ENCODE measurements at places on chromosomes 2 and 18.

GRCh38 chr2:181304011-181304844, 153.0 kb upstream of the ITGA4 start:
- no peak for DNase-seq

DNA sequence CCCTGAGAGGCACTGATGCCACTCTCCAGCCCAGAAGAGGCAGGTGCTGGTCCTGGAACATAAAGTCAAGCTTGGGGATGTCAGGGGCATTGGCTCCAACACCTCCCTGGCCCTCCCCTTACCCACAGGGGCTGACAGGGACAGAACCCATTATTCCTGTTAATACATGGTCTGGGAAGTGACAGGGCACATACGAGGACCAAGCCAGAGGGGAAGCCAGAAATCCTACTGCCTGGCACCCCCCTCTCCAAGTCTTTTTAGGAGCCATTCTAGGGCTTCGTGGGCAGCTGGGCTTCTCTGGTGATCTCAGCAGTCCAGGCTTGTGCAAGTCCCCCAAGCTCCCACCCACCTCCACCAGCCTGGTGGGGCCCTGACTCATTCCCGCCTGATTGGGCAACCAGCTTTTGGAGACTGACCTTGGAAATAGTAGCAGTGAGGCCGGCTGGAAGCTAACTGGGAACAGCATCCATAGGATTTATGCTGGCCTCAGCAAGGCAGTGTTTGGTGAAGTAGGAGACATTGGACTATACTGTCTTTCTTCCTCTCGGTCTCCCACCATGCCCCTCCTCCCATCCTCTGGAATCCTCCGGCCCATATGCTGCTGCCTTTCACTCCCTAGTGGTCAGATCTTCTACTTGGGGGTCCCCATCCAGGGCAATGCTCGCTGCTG, 86.4 kb upstream of the HK2 start:
- DNase-seq: no peak

- no peak for DNase-seq
Measured at GRCh38 chr2:228690681-228691080, 509.2 kb upstream of the SPHKAP start.

GRCh38 chr18:75694292-75694691, 266.8 kb upstream of the SMIM21 start:
- no peak for DNase-seq

- no peak for DNase-seq
Measured at GRCh38 chr2:209533391-209533790, 109.5 kb downstream of the MAP2 start.

DNA sequence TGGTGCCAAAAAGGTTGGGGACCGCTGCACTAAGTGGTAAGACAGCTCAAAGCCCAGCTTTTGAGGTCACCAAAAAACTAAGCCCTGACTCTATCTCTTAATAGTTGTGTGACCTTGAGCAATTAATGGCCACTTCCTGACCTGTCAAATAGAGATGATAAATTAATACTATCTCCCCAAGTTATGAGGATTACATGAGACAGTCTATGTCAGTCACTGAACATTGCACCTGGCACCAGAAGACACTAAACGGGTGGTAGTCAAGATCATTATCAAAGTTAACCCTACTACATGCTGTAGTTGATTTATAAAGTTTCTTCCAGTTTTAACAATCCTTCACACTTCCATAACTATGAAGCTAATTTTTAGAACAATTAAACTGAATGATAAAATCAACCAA, 36.5 kb downstream of the STPG4 start:
- DNase-seq: no peak

DNA sequence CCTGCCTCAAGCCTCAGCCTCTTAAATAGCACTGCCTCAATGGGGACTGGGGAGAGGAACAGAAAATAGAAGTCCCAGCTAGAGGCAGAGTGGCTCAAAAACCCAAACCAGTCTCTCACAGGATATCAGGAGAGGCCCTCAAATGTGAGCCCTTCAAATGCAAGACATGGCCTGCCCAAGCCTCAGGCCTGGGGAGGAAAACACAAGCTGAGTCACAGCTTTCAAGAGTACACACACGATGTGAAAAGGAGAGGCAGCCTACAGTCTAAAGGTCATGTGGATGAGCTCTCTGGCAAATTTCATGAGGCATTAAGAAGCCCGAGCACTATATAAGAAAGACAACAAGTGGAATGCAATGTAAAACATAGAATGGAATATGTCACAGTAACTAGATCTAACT, 316.6 kb upstream of the MEX3C start:
- DNase-seq: no peak

- no peak for DNase-seq
Measured at GRCh38 chr2:99638791-99639190, 149.0 kb upstream of the REV1 start.

DNA sequence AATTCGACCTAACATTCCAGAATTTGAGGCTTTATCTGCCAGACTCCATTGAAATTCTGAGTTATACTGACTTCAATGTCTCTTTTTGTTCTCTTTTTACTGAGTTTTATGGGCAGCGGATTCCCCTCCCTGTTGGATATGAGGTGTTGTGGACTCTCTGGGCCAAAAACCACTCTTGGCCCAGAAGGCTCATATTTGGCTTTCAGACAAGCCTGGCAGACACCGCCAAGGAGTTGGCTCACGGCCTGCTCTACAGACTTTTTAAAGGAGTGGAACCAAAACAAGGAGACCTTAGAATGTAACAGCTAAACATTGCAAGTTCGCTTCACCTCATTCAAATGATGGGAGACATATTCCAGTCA, 206.4 kb upstream of the NCKAP5 start:
- DNase-seq: no peak

GRCh38 chr2:150526827-150527226, 39.4 kb upstream of the RND3 start:
- DNase-seq: no peak

- no peak for DNase-seq
Measured at GRCh38 chr2:227703280-227703732, 14.5 kb downstream of the SLC19A3 start.

DNA sequence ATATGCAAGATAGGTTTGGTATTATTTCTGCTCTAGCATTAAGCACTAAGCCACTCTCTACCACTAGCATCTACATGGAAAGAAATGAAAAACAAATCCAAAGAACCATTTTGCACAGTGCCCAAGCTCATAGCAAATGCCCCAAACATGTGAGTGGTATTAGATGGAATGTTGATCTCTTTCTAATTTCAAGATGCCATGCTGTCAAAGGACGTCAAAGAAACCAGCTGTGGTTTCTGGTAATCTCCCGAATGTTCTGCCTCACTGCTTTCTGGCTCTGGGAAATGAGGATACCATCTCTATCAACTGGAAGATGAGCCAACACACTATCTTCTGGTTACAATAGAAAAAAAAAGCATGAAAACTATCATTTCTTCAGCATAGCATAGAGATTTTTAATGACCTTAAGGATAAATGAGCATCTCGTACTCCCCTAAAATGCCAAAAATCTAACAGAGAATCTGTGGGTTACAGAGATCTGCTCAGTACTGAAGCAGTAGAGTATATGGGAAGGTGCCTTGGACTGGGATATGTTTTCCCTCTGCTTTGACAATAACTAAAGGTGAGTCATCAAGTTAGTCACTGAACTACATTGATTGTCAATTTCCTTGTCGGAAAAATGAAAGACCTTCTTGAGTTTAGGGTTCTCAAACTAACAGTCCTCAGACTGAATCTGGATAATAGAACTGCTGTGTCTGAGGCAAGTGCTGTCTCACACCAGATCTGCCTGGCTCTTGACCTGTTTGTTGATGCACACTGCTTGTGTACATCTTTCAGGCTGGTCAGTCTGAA, 244.8 kb upstream of the NCKAP5 start:
- DNase-seq: no peak

GRCh38 chr18:3706279-3707097, 256.5 kb downstream of the TGIF1 start:
- no peak for DNase-seq

DNA sequence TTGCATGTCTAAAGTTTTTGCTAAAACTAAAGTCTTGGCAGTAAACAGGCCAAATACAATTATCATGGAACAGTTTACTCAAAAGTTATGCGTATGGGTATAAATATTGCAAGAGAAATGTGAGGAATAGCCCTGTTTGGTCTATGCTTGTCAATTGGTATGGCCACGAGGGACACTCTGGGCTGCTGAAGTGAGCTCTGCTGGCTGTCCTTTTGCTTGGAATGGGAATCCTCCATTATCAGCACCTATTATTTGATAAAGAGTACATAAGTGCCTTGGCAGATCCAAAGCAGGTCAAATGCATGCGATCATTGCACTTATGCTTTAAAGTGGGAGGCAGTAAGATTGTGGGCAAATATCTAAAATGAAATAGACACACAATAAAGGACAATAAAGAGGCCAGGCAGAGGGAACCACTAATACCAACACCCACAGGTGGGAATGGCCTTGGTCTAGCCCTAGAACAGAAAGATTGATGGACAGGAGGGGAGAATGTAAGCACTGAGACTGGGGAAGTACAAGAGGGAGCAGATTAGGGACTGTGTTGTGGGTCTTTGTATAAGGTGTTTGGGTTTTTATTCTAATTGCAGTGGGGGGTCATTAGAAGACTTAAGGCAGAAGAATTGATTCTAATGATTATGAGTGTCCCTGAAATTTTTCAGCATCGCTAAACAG, 60.0 kb upstream of the NOSTRIN start:
- DNase-seq: no peak
